ENCODE measurements at places on chromosomes 13 and 19.
A peak's percentile ranks its signal among the peaks of the same experiment; 100 is the strongest.

DNA sequence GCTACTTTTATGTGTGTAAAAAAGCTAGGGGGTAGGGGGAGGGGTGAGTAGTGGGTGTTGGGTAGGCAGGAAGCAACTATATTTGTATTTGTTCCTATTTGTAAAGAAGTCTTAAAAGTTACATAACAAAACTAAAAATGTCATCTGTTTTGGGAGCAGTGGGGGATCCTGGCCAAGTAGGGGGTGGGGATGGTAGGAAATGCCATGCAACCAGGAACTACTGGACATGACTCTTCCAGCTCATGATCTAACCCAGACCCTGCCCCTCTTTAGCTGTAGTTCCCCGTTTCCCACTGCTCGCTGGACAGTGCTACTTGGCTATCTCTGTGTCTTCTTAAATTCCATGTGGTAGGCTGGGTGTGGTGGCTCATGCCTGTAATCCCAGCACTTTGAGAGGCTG is 3.2 kb downstream of the GTF3A start:
- no peak for DNase-seq

DNA sequence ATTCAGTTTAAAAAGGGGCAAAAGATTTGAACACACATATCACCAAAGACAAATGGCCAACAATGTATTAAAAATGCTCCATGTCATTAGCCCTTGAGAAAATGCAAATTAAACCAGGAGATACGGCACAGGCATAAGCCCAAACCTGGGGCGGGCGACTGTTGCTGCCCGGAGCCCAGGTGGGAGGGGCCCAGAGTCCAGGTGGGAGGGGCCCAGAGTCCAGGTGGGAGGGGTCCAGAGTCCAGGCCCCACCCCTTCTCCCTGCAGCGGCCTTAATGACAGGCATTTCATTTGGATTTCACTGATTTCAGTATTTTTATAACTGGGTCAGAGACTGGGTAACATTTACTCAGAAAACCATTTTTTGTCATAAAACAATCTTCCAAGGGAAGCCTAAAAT is 78.2 kb downstream of the RASA3 start:
- DNase-seq, result no peak

DNA sequence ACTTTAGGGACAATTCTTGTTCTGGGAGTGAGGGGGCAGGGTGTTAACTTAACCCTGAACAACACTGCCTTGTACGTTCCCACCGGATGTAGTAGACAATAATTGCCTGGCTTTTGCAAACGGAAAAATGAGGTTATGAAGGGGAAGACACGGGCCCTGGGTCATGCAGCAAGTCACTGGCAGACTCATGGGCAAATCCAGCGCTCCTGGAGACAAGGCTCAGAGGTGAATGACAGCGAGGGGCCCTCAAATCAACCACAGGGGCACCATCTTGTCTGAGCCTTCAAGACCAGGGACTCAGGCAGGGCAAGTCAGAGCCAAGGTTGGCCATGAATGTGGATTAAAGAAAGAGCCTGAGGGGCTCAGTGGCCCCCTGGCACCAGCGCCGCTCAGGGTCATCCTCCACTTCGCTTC is 2.8 kb downstream of the RASA3 start:
- no peak for DNase-seq

GRCh38 chr19:38319421-38320258 is at the start of gene KCNK6:
KCNK6 (plus strand) TSS chr19:38319845; CDS start chr19:38319951, 106 bp downstream.
- DNase-seq, result no peak

GRCh38 chr13:31853643-31854326 is 114.5 kb downstream of the RXFP2 start:
- DNase-seq, result no peak

- no peak for DNase-seq
Measured at GRCh38 chr13:59677966-59678814, 485.5 kb downstream of the DIAPH3 start.

DNA sequence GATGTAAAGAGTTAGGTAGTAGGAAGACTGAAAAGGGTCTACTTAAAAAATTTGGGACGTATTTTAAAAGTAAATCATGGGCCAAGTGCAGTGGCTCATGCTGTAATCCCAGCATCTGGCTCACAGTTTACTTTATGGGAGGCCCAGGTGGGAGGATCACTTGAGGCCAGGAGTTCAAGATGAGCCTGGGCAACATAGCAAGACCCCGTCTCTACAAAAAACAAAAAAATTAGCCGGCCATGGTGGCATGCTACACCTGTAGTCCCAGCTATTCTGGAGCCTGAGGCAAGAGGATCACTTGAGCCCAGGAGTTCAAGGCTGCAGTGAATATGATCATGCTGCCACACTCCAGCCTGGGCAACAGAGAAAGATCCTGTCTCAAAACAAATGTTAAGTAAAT is 23.0 kb downstream of the UTP14C start:
- DNase-seq, result no peak

DNA sequence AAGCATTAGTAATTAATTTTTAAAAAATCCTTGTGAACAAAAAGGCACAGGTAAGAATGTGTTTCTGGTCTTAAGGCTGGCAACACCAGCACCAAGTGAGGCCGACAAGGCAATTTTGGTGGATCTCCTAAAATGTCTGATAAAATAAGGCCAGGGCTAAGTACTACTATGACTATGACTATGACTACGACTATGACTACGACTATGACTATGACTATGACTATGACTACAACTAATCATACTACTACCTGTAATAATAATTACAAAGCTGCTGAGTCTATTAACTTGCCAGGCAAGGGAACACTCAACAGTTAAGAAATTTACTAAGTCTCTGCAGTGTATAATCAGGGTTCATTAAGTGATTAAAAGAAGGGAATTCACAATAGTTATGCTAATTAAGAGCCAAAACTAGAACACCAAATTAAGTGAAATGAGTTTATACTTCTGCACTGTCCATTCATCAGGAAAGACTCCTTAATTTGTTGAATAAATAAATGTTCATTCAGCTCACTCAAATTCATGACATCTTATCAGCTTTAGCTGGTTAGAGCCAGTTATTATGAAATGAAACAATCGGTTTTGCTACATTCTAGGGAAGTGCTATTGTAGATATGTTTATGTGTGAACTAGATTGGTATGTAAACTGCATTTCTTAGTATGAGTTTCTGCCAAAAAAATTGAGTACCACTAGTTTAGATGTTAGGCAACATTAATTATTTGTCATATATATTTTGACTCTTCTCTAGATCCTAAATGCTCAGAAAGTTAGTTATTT is 1626.2 kb upstream of the PCDH20 start:
- no peak for DNase-seq

DNA sequence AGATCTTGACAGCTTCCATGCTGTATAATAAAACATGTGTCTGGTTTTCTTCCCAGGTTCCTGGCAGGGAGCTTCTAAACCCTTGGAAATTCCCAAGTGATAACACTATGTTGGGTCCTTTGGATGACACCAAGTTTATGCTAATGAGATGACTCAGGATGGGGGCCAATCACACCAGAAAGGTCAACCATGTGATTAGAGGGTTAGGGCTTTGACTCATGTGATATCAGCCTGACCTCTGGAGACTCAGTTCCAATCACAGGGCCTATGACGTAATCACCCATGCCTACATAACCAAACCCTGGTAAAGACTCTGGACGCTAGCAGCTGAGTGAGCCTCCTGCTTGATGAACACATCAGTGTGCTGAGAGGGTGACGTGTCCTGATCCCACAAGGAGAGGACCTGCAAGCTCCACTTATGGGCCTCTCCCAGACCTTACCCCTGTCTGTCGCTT is 203.6 kb downstream of the DCLK1 start:
- DNase-seq, result no peak

GRCh38 chr13:94431987-94432386 is 47.5 kb downstream of the DCT start:
- DNase-seq, result no peak

DNA sequence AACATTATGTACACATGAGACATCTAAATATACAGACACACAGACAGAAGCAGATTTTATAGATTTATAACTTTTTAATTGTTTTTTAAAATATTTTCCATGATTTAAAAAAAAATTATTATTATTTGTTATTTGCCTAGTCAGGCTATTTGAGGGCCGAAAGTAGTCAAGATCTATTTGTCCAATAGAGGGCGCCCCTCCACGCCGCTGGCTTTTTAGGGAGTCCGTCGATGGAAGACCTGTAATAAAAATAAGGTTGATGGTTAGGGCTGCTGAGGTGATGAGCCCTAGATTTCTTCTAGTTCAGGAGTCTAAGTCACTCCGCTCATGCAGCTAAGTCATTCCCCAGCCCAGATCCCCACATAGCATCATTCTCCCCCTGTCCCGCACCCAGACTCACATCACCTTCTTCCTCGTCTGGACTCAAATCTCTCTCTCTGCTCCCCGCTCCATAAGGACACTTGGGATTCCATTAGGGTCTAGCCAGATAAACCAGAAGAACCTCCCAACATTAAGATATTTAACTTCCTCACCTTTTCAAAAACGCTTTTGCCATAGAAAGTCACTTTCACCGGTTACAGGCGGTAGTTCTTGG is 33.9 kb upstream of the CEACAM21 start:
- DNase-seq, result no peak

GRCh38 chr13:35703061-35703460 is 226.6 kb upstream of the MAB21L1 start:
- DNase-seq, result no peak

GRCh38 chr13:28406733-28407266 is 88.1 kb downstream of the FLT1 start:
- DNase-seq, result no peak

DNA sequence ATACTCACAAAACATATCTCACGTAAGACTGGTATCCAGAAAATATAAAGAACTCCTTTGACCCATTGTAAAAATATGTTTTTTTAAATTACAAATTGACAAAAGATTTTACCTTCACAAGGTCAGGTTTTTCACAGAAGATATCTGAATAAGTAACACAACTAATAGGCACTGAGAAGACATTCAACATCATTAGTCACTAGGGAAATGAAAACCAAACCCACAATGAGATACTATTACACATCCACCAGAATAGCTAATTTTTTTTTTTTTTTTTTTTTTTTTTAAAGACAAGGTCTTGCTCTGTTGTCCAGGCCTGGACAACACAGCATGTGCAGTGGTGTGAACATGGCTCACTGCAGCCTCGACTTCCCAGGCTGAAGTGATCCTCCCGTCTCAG is 157.5 kb downstream of the MIPEP start:
- DNase-seq, result no peak

DNA sequence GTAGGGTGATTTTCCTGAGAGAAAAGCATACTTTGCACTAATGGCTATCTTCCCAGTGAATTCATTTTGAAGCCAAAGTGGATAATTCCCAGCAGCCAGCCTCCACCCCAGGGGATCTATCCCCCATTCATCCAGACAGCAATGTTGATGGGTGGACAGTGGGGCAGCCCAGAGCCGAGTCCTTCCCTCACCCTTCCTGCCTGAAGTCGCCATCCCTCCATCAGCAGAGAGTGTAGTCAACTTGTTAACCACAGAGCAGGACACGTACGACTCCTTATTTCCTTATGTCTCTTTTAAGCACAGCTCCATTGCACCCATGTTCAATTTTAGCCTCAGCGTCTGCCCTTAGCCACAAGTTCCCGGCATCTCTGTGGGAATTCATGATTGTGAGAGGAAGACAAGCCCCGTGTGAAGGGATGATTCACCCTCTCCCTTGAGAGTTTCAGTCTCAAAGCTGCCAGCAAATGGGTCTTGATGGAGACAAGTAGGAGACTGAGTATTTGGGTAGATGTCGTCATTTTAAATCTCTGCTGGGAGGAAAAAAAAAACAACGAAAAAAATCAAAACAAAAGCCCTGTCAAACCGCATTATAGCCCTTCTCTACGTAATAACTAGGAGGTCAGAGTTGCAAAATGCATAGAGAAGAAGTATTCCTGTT is 58.3 kb upstream of the MEDAG start:
- no peak for DNase-seq

GRCh38 chr13:42007844-42008243 is 40.6 kb upstream of the DGKH start:
- no peak for DNase-seq

DNA sequence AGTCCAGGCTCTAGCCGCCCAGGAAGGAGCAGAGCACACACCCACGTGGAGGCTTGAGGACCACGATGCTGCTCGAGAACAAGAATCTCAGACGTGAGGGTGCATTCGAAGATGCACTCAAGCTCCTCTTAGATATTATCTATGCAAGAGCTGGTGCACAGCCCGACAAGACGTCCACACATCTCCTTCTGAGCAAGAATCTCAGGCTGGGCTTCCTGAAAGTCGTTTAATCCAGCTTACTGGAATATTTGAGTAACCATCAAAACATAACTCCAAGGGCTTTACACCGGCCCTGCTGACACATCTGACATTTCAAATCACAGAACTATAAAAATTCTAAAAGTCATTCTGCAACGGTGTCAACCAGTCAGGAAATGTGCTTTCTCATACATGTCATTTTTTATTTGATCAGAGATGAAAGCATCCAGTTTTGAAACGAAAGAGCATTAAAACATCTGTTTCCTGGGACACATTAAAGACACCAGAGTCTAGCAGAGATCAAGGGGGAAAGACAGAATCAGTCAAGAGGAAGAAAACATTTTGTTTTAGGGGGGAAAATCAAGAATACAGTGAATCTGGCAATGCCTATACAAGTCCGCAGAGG is 177.7 kb upstream of the IRS2 start:
- no peak for DNase-seq

GRCh38 chr19:10321874-10322835 is 6.3 kb upstream of the FDX2 start:
- no peak for DNase-seq

GRCh38 chr13:112984501-112984900 is 15.5 kb downstream of the MCF2L start:
- DNase-seq, result no peak

DNA sequence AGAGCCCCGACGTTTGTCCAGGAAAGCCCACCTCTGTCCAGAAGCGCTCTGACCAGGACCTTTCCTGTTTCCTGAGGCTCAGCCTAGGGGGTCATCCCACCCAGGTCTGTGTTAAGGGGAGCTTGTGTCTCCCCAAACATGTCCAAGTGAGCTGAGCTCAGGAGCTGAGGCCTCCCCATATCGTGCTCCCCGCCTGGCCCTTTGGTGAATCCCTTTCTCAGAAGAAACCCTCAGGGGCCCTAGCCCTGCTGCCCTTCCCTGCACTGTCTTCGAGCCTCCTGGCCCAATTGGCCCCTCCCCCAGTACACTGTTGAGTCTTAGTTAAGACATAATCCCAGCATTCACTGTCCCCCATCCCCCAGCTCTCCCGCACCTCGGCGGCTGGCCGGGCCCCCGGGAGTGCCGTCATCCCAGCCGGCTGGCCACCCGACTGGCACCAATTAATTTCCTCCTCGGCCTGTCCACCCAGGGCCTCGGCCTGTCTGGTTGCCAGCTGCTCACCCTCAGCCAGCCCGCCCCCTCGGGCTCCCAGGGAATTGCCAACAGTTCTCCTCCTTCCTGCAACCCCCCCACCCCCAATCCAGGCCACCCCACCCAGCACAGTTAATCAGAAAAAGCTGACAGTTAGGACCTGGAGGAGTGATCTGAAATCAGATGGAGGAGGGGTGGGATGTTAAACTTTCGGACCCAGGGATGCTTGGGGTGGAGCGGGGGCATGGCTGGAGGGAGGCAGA is 13.6 kb downstream of the IER2 start:
- DNase-seq, result peak; percentile 59
